ENCODE measurements at places on chromosomes 2 and 18.

- DNase-seq: no peak
Measured at GRCh38 chr18:9708057-9708433, at the start of gene RAB31. Gene RAB31, plus strand, starts transcription at chr18:9708301. Its CDS starts 105 bp downstream, at chr18:9708406.

- DNase-seq: no peak
Measured at GRCh38 chr18:56314396-56314795, 324.0 kb downstream of the TXNL1 start.

DNA sequence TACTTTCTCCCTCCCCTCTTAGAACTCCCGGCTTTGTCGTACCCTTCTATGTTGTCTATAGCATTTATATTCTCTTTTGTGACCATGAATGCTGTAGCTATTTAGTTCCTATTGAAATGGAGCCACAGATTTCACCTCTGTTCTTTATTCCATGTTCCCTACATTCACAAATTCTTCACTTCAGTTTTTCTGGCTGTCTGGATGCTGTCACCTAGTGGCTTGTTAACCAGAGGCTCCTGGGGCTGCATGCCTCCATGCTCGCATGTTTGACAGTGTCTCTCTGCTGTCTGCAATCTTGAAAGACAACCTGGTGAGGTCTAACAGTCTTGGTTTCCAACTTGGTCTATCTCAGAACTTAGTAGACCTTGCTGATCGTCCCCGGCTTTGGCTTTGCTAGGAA lies 48.2 kb downstream of the CFAP221 start:
- no peak for DNase-seq

GRCh38 chr18:70455731-70456130 lies 166.9 kb downstream of the SOCS6 start:
- no peak for DNase-seq

DNA sequence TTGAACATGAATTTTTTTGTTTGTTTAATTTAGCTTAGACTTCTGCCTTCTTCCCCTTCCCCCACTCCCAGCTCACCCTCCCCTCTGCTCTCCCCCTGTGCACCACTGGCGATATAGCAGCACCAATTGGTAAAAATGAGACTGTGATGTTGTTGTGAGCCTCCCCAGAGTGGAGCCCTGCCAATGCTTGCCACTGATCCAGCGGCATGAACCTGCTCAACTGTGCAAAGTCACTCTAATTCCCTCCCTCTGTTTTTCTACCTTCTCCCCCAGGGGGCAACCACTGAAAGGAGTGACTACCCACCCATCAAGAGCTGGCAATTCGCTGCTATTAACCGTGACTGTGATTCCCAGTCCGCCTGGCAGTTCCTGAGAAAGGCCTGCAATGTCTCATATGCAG lies 30.2 kb downstream of the KLHL14 start:
- DNase-seq: no peak

- DNase-seq: no peak
Measured at GRCh38 chr2:174518395-174518794, 31.6 kb upstream of the GPR155 start.

DNA sequence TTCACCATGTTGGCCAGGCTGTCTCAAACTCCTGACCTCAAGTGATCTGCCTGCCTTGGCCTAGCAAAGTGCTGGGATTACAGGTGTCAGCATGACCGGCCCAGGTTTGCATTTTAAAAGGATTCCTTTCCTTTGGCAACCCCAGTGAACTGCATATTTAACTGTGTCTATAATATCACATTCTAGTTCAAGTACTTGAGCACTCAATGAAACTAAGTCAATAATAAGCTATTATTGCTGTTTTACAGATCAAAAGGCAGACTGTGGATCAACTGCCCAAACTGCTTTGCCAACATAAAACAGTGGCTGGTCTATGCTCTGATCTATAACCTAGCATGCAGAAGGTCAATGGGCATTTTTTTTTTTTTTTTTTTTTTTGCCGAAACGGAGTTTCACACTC lies 144.5 kb downstream of the USP34 start:
- DNase-seq: no peak
